Thoracic aorta (tissue), 2 donors: ENCODE measurements at places on chromosomes 16 and 17.

DNA sequence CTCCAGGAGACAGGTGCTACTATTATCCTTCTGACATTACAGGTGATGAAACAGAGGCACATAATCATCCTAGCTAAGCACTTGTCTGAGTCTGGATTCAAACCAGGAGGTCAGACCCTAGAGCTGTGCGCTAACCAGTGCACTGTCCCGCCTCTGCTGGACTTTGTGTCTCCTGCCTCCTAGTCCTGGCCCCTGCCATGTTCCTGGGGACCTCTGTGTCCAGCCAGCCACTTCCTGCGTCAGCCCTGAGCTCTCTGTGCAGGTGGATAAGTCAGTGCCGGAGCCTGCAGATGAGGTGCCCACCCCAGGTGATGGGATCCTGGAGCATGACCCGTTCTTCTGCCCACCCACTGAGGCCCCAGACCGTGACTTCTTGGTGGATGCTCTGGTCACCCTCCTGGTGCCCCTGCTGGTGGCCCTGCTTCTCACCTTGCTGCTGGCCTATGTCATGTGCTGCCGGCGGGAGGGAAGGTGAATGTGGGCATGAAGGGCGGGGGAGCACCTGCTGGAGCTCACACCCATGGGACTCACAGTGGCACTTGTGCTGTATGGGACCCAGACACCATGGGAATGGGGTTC lies 4.2 kb downstream of the SGCA start:
- no peak for DNase-seq

GRCh38 chr17:29240477-29240876 lies 6.2 kb upstream of the CRYBA1 start:
- no peak for DNase-seq

DNA sequence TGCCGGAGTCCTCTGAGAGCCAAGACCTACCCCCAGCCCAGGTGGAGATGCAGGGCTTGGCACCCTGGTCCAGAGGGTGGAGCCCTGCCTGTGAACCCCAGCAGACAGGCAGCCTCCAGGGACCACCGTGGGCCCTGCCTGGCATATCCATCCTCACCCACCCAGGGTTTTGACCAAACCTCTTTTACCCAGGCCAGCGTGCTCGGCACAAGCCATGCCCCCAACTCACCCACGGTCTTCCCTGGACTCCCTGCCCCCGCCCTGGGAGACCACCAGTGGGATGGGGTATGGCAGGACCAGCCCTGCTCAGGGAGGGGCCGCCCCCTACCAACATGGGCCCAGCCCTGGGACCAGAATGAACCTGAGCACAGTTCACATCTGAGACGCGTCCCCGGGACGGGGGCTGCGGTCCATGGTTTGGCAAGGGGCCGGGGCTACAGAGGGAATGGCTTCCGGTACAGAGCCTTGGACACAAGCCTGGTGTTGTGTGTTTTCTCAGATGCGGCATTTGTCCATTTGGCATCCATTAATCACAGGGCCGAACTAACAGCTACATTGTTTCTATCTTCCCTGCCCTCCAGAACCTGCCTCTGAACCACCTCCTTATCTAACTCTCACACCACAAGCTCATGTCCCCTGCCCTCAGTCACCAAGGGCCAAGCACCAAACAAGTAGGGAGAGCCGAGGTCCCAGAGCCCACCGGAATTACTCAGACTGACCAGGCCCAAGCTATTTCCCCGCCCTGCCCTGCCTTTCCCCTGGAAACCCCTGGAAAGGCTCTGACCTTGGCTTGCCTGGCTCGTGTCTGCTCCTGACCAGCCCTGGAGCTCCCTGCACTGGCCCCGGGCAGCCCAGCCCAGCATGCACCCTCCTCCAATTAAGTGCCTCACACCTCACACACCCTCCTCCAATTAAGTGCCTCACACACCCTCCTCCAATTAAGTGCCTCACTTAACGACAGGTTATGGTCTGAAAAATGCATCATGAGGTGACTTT lies 14.1 kb downstream of the HS3ST6 start:
- DNase-seq = no peak

GRCh38 chr16:86346034-86346433 lies 164.3 kb upstream of the FOXF1 start:
- no peak for DNase-seq

GRCh38 chr16:9260666-9261065 lies 169.2 kb downstream of the HAPSTR1 start:
- DNase-seq = no peak

- DNase-seq = no peak
Observed at GRCh38 chr16:66923866-66924265, 1.5 kb downstream of the RRAD start.

DNA sequence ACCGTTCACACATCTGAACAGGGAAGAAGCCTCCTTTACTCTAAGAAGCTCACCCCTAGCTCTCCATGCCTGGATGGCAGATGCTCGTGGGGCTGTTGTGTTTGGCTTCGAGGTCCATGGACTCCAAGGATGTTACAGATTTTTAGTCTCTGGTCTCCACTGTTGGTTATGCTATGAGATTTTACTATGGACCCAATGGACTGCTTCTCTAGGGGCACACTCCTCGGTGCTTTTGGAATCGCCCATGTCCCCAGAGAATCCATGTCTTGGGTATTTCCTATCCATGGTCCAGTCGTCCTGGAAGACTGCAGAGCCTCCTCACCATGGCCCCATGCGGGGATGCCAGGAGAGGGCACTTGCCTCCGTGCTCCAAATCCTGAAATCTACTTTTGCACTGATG lies 83.4 kb downstream of the KCNJ12 start:
- no peak for DNase-seq

GRCh38 chr16:18048853-18049546 lies 287.5 kb downstream of the NPIPA8 start:
- no peak for DNase-seq

- DNase-seq = no peak
Observed at GRCh38 chr17:78117027-78117981, 11.3 kb downstream of the TMC6 start.

DNA sequence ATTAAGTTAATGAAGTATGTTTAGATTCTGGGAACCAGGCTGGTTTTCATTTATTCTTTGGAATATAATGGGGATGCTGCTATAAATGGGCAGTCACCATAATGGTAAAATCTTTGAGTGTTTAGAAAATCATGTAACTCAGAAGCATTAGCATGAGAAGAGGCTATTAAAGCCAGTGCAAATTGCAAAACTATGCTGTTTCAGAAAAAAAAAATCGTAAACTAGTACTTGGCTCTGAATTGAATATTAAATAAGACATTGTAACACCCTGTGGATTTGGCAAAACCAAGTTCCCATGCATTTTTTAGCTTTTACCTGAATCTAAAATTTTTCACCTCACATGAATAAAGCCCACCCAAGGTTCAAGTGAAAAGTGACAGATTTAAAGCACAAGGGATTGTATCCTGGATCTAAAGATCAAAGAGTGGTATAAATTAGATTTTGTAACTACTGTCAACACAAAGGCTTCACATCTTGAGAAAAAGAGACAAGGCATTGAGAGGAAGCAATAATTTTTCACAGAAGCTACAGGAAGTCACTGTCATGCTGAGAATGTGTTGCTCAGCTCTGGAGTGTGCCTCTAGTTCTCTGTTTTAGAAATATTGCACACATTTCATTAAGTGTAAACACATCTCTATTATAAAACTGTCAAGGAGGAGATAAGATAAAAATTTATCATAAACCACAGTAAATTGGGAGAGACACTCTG lies 142.2 kb downstream of the ABCA8 start:
- DNase-seq = no peak

DNA sequence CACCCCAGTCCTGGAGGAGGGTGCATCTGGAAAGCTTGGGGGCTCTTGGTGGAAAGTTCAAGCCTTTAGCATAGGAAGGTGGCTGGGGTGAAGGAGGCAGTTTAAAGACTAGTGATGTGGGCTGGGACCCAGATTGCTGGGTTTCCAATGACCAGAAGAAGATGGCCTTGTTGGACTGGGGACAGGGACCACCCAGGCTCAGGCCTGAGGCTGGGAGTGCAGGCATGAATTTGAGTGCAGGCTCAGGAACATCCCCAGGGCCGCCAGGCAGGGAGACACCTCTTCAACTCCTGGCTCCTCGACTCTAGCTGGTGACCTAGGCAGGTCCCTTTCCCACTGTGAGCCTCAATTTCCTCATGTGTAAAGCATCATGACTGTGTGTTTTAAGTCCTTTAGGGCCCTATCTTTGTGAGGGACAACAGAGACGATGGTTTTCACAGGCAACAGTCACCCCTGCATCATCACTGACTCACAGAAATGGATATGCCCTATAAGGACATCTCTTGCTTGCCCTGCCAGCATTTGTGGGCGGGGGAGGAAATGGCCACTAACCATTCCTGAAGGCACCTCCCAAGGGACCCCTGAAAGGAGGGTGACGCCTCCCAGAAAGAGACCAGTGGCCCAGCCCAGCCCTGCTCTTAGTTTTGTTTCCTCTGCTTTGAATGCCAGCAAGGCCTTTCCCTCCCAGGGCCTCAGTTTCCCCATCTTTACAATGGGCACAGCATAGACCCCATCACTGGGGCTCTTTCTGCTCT lies 11.1 kb downstream of the NLRC5 start:
- DNase-seq = peak; percentile 70

GRCh38 chr17:49861150-49861884 lies 13.4 kb upstream of the TAC4 start:
- DNase-seq = no peak

DNA sequence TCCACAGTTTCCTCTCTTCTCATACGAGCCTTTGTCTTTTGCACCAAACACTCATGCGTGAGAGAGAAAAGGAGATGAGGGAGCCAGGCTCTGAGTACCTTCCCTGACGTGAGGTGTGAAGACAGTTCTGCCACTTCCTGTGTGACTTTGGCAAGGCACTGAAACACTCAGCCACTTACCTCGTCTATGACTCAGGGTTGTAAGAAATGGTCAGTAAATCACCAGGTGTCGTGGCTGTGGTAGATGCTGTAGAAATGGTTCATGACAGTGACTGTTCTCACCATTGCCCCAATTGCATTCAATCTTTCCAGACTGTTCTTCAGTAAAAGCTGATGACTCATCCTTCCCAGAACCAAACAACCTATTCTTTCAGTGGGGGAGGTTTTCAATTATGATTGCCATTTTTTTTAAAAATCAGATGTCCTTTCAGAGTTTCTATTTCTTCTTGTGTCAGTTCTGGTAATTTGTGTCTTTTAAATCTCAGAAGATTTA lies 49.2 kb upstream of the CBFA2T3 start:
- DNase-seq = no peak

GRCh38 chr16:57349212-57350031 lies 9.2 kb upstream of the CCL22 start:
- no peak for DNase-seq

GRCh38 chr16:66846266-66846665 lies 2.1 kb downstream of the CA7 start:
- no peak for DNase-seq

DNA sequence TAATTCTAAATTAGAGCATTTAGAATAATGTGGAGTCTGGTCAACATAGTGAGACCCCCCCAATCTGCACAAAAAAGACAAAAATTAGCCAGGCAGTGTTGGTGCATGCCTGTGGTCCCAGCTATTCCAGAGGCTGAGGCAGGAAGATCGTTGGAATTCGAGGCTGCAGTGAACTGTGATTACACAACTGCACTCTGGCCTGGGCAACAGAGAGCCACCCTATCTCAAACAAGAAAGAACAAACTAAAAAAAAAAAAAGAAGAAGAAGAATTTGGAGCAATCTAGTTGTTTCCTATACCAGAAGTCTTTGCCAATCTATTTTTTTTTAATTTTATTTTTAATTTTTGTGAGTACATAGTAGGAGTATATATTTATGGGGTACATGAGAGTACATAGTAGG lies 6.0 kb downstream of the CETP start:
- DNase-seq = no peak

DNA sequence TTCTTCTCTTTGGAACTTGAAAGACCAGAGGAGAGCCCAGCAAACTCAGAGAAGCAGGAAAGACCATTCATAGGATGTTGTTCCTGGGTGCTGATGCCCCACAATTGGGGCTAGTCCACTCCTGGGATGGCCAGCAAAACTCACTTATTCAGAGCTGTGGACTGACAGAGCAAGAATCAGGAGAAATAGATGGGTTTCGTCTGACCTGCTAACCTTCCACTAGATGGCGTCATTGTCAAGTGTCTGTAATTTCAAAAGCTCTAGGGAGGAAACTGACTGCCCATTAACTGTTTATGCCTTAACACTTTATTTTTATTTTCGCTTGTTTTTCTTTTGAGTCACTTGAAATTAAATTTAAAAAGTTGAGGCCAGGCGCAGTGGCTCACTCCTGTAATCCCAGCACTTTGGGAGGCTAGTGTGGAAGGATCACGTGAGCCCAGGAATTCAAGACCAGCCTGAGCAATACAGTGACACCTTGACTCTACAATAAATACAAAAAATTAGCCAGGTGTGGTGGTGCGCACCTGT lies 28.7 kb upstream of the MILR1 start:
- DNase-seq = no peak

DNA sequence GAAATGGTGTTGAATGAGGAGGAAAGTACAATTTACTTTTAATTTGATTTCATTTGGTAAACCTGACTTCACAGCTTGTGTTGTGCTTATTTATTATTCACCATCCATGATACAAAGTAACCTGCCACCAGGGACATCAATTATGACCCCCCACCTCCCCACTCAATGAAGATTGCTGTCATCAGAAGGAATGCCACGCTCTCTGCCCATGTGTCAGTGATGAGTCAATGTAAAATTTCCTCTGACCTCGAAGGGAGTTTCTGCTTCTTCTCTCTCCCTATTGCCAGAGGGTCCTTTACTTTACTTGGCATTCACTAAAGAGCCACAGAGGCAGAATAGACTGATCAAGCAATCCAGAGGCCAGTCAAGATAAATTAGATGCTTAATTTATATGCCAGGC lies 759.7 kb downstream of the CDH11 start:
- DNase-seq = no peak

- DNase-seq = no peak
Observed at GRCh38 chr16:2757344-2757743, 4.9 kb downstream of the SRRM2 start.

GRCh38 chr16:6021276-6021943 lies 923.8 kb upstream of the EEF2KMT start:
- DNase-seq = no peak

DNA sequence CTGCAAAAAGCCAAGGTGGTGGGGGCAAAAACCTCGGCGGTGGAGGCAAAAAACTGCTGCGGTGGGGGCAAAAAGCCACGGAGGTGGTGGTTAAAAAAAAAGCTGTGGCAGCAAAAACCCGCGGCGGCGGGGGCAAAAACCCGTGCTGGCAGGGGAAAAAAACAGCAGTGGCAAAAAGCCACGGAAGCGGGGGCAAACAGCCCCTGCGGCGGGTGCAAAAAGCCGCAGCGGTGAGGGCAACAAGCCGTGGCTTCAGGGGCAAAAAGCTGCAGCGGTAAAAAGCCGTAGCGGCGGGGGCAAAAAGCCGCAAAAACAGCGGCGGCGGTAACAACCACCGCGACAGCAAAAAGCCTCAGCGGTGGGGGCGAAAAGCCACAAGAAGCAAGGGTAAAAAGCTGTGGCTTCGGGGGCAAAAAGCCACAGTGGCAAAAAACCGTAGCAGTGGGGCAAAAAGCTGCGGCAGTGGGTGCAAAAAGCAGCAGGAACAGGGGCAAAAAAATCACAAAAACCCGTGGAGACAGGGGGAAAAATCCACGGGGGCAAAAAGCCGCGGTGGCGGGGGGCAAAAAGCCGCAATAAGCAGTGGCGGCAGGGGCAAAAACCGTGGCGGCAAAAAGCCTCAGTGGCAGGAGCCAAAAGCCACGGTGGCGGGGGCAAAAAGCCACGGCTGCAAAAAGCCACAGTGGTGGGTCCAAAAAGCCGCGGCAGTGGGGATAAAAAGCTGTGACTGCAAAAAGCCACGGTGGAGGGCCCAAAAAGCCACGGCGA lies 193.7 kb downstream of the SHCBP1 start:
- DNase-seq = no peak
